Activated CD4-positive, alpha-beta T cell treated with anti-CD3 and anti-CD28 coated beads, Interleukin-2, amount 50 U/mL, for 48 hours (primary cell): ENCODE measurements at places on chromosomes 2 and 18.

GRCh38 chr2:159855557-159856061 is 57.6 kb upstream of the CD302 start:
- no peak for DNase-seq

GRCh38 chr18:56575819-56576663 is 62.4 kb downstream of the TXNL1 start:
- no peak for DNase-seq

DNA sequence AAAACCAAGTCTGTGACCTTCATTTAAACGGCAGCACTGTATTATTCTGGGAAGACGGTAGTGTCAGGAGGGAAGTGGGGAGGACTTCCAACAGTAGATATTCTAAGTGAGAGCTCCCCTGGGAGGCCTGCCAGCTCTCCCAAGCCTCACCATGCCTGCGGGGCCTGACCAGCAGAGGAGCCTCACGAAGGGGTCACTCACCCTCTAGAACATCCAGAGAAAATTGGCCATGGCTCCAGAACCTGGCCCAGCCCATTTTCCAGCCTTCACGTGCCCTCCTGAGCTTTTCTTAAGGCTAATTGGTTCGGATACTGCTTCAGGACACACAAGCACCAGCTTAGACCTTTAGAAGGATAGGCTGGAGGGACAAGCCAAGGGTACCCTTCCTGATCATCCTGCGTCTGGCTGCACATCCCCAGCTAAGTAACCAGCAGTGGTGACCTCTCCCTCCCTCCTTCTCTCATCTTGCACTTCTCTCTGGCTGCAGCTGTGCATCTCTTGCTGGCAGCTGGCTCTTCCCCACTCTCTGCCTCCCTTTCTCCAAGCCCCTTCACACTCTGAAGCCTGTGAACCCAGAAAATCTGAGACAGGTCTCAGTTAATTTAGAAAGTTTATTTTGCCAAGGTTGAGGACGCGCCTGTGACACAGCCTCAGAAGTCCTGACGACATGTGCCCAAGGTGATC is 120.1 kb upstream of the PKDCC start:
- no peak for DNase-seq

DNA sequence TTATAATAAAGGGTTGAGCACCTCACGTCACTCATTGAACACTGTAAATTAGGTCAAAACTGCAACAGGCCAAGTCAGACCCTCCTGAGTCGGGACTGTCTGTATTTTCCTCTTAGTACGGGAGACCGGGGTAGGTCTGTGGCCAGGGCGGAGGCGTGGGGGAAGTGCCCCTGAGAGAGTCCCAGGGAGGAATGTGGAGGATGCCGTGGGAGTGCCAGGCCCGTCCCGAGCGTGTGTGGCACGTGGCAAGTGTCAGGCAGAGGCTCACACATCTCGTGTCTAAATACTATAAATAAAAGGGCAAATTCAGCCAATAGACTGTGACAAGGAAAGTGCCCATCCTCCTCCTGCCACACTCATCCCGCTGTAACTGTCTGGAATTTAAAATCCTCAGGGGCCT is 6.3 kb upstream of the HDAC4 start:
- no peak for DNase-seq

GRCh38 chr2:175463589-175464310 is 282.2 kb upstream of the ATP5MC3 start:
- no peak for DNase-seq

DNA sequence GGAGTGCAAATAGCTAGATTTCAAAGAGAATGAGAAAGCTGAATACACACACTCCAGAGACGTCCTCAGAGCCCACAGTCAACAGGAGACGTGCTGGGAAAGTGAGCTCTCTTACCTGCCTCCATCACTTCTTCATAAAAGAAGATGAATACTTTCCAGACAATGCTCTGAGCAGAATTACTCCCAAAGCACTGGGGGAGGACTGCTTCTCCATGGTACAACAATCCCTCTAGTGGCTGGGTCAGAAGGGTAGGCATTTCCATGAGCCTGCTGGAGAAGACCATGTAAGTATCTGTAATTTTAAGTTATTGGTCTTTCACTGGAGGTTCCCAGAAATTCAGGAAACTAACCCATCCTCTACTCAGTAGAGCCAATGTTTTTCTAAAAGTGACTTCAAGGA is 190.3 kb downstream of the RBM43 start:
- no peak for DNase-seq
